ENCODE measurements at places on chromosomes 2 and 18.

- no peak for DNase-seq
These were observed 221.0 kb upstream of the OSR1 start for GRCh38 chr2:19579461-19579860.

DNA sequence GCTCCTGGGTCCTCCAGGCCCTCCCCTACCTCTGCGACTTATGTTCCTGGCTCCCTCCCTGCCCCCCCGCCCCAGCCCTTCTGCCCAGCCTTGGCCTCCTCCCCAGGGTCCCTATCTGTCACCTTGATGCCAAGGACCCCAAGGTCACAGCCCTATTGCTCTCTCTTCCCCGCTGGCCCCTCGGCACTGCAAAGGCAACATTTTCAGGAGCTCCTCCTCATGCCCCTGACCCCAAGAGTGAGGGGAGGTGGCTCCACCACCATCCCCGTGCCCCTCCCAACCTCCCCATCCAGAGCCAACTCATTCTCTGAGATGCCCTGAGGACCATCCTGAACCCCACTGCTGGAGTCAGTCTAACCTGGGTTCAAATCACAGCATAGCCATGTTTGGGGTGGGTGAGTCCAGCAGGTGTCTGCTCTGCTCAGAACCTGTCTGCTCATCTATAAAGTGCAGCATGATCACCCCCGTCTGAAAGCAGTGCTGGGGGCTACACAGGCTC, 11.7 kb downstream of the LIMS2 start:
- no peak for DNase-seq

- no peak for DNase-seq
These were observed 26.1 kb downstream of the KIF5C start for GRCh38 chr2:148901142-148901541.

DNA sequence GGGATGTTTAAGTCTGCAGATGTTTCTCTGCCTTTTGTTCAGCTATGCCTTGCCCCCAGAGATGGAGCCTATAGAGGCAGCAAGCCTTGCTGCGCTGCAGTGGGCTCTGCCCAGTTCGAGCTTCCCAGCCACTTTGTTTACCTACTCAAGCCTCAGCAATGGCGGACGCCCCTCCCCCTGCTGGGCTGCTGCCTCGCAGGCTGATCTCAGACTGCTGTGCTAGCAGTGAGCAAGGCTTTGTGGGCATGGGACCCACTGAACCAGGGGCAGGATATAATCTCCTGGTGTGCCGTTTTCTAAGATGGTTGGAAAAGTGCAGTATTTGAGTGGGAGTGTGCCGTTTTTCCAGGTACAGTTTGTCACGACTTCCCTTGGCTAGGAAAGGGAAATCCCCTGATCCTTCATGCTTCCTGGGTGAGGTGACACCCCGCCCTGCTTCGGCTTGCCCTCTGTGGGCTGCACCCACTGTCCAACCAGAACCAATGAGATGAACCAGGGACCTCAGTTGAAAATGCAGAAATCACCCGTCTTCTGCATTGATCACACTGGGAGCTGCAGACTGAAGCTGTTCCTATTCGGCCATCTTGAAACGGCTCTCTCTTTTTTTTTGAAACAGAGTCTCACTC, 27.6 kb upstream of the ADAM23 start:
- no peak for DNase-seq

DNA sequence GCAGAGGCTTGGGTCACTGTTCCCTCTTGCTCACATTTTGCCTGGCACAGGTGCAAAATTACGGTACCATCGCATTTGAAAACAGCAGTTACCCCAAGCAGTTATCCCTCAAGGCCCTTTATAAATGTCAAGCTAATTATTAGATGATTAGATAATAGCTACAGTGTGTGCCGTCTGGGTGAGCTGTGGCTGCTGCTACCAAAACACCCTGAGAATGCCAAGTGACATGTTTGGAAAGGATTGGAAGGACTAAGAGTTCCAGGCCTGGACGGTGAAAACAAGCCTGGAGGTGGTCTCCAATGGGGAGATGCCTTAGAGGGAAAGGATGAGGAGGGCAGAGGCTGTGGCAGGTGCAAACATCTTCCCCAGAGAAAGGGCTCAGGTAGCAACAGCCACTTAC, 120.6 kb downstream of the CAPN13 start:
- DNase-seq = no peak

DNA sequence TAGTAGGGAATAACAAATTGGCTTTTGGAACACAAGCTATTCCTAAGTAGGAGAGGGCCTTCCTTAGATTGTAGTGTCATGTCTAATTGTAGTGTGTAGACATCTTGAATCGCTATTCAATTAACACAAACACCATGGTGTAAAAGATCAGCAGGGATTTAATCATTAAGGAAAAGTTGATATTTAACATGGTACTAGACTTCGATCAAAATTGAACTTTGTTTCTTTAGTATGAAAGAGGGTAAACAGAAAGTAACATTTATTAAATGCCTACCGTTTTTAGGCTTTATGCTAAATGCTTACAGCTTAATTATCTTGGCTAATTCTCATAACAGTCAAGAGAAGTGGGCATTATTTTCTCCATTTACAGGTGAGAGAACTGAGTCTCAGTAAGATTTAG, 37.5 kb upstream of the FIGN start:
- DNase-seq = no peak

- peak; percentile 32 for DNase-seq
These were observed 1.2 kb downstream of the MEX3C start for GRCh38 chr18:51196118-51196810.

- peak; percentile 11 for DNase-seq
These were observed 2.1 kb downstream of the SPOPL start for GRCh38 chr2:138503652-138504051.

DNA sequence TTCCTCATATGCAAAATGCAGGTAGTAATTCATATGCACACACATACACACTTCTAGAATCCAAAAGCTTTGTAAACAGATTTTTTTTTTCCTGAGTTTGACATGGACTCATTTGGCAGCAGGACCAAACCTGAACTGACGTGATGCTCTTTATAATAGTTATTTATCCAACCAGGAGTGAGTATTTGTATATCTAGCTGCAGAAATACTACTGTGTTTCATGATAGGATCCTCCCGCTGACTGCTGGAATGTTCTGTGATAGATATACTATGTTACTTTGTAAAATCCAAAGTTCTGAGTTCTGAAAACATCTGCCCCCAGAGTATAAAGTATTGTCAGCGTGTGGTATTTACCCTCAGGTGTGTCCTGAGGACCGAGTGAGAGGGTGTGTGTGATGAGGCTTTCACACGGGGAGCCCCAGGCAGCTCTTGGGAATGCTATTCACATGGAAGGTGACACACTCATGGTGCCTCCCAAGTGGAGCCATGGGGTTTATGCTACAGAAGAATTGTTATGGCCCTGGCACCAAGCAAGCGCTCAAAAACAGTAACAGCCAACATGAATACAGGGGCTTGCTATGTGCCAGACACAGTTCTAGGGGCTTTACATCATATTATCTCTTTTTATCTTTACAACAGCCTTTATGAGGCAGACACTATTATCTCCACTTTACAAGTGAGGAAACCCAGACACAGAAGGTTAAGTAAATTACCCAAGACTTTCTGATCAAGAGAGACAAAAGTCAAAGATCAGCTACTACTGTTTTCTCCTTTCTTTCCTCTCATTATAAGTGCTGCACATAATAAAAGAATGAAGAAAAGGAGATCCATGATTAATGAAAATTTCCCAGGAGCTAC, 16.7 kb upstream of the TXNDC2 start:
- peak; percentile 55 for DNase-seq
